Glutamatergic neuron (in vitro differentiated cells): ENCODE measurements at places on chromosomes 11 and 22. TPM values are rescaled to one million over a fixed set of nuclear protein-coding genes. Genes with fewer than 3 reads are reported as not detected.

DNA sequence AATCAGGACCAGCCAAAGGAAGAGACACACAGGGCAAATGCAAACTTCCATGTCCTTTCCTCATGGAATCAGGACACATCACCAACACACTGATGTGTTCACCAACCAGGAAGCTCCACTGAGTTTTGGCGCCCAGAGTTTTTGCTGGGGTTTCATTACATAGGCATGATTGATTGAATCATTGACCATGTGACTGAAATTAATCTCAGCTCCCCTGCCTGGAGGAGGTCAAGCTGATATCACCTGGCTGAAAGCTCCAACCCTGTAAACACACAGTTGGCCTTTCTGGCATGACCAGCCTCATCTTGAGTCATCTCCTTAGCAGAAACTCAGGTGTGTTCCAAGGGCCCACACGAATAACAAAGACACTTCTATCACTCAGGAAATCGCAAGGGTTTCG is 133.2 kb downstream of the TRIM29 start:
- DNase-seq: no peak

DNA sequence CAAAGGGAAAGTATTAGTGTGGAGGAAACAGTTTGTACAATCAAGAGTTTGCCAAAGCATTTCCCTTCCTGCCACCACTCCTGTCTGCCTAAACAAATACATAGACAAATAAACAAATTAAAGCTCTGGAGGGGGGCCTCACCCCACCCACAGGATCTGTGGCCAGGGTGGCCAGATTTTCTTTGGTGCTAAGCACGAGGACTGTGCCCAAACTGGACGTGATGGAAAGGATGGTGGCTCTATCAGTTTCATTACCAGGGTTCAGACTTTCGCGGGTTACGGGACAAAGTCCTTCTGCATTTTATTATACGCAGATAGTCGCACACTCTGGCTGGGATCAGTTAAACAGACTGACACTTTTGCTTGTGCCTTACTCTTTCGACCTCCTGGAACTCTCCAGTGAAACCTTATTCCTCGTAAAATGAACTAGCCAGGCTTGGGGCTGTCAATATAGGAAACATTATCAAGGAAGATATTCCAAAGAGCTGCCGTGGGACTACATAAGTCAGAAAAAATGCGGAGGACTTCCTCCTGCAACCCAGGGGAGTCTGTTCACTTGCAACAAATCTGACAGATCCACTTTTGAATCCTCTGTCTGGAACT is 11.2 kb downstream of the BARX2 start:
- no peak for DNase-seq

GRCh38 chr22:50009765-50010675 is 2.5 kb downstream of the IL17REL start:
- no peak for DNase-seq

- DNase-seq: no peak
Measured at GRCh38 chr22:27378995-27379394, 422.6 kb downstream of the MN1 start.

- DNase-seq: peak; percentile 33
Measured at GRCh38 chr22:23180893-23181720, 798 bp downstream of the BCR start.

DNA sequence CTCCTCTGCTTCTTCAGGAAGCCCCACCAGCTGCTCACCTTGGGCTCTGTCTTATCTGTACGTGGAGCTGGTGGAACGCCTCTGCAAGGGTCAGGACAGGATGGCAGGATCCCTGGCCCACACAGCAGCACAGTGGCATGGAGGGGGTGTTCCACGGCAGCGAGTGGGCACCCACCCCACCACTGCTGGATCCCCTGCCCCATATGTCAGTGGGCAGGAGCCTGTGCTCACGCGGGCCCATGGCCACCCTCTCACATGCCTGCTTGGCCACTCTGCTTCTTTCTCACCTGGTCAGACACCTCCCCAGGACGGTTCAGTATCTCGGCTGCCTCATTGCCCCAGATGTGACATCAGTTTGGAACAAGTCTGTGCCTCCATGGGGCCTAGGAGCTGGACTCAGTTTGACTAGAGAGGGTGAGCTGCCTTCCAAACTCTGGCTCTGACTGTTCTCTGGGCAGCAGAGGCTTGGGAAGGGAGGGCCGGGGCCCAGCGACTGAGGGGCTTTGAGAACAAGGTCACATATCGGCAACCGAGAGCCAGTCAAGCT is 98.1 kb upstream of the LMO1 start:
- no peak for DNase-seq

- no peak for DNase-seq
Measured at GRCh38 chr11:120257346-120257745, 17.4 kb downstream of the POU2F3 start.

GRCh38 chr11:111253630-111254029 is 8.1 kb downstream of the POU2AF2 start:
- no peak for DNase-seq

- no peak for DNase-seq
Measured at GRCh38 chr11:111819161-111819828, 52.1 kb downstream of the ALG9 start.

DNA sequence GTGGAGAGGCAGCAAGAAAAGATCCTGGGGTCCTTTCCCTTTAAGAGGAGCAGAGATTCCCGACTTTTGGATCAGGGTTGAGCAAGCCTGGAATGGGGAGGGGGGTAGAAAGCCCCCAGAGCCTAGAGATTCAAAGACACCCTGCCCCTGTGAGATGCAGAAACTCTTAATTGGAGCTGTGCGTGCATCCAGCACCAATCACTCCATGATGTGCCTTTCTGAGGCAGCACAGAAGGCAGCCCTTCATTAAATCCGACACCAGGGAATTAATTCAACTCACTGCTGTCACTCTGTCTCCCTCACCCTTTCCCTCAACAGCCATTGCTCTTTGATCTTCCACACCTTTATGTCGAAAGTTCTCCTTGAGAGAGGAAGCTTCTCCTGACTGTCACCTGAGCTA is 43.0 kb downstream of the DSCAML1 start:
- no peak for DNase-seq

- DNase-seq: no peak
Measured at GRCh38 chr11:111344032-111344431, 35.0 kb downstream of the POU2AF1 start.

DNA sequence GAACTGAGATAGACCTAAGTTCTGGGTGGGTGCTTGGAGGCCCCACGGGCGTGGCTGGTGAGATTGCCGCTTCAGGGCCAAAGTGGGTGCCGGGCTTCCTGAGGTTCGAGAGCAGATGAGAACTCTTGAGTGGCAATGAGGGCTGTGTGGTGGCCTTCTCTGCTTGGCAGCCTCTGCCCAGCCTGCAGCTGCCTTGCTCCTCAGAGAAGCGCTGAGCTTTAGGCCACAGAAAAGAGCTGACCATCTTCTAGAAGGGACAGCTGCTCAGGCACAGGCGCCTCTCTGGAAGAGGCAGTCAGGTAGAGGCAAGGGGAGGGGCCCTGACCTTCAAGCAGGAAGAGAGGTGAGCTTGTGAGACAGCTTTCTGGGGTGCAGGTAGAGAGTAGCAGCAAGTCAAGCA is 72.8 kb downstream of the MED15 start:
- DNase-seq: no peak

- no peak for DNase-seq
Measured at GRCh38 chr11:61694602-61694939, 14.4 kb downstream of the DAGLA start.

DNA sequence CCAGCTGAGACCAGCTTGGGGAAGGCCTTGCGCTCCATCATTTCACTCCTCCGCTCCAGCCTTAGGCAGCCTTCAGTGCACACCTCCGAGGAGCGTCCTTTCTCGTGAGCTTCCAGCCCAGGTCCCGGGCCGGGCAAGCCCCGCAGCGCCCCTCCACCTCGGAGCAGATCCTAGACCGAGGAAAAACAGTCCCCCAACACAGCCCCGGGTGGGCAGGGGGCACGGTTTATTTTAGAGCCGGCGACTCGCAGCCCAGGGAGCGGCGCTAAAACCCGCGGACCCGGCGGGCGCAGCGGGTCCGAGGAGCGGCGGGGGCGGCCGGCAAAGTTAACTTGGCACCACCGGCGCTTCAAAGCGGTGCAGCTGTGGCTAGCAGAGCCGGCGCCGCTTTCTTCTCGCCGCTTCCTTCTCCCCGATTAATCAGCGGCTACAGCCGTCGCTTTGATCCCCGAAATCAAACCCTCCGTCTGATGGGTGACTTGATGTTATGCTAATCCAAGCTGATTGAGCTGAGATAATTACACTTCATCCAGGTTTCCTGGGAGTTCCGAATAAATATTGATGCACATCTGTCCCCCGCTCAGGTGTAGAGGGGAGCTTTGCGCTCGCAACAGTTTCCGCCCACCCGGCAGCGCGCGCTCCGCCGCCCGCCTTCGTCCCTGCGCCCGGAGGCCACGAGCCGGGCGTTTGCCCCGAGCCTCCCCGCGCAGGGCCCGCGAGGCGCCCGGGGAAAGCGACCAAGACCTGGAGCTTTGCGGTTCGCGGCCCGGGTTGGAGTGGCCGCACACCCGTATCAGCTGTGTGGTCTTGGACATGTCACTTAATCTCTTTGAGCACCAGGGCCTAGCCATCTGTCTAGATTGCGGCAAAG is 192.7 kb downstream of the BUD13 start:
- peak; percentile 35 for DNase-seq

- no peak for DNase-seq
Measured at GRCh38 chr11:118996926-118997626, 862 bp upstream of the CENATAC start.

GRCh38 chr11:14424096-14424495 is 65.1 kb upstream of the RRAS2 start:
- DNase-seq: no peak

The C22orf23 gene
- total RNA-seq: 0.64 TPM

The OVOL1 gene
- total RNA-seq: not detected

The MRGPRE gene
- 1.0 TPM for total RNA-seq

The MFRP gene
- total RNA-seq: not detected

The MS4A3 gene
- not detected for total RNA-seq

The GTPBP1 gene
- 55.6 TPM for total RNA-seq

The RAB39A gene
- total RNA-seq: 21.9 TPM

The CARD18 gene
- not detected for total RNA-seq

The OR5A1 gene
- total RNA-seq: not detected

The CELSR1 gene
- total RNA-seq: 0.27 TPM

The OR52E8 gene
- total RNA-seq: not detected

The NXPE4 gene
- total RNA-seq: not detected

The LRRC32 gene
- 0.39 TPM for total RNA-seq
